GDM1 (cell line): ENCODE measurements at places on chromosomes 1 and 21.

GRCh38 chr1:226447932-226448665 is 40.2 kb upstream of the PARP1 start:
- DNase-seq: no peak

- DNase-seq: no peak
Measured at GRCh38 chr1:198939956-198940355, 301.1 kb downstream of the PTPRC start.

- DNase-seq: no peak
Measured at GRCh38 chr1:147560765-147561471, 19.6 kb downstream of the BCL9 start.

- DNase-seq: no peak
Measured at GRCh38 chr1:211703812-211704537, 28.6 kb upstream of the NEK2 start.

GRCh38 chr1:116852367-116852766 is 57.3 kb upstream of the PTGFRN start:
- DNase-seq: no peak

DNA sequence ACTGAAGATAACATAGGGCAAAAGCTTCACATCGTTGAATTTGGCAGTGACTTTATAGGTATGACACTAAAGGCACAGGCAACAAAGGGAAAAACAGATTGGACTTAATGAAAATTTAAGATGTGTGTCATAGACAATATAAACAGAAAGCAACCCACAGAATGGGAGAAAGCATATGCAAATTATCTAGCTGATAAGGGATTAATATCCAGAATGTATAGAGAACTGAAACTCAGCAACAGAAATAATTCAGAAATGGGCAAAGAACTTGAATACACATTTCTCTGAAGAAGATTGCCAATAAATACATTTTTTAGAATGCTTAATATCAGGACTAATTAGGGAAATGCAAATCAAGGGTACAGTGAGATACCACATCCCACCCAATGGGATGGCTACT is 55.2 kb upstream of the ANGPTL1 start:
- DNase-seq: no peak

- no peak for DNase-seq
Measured at GRCh38 chr1:75136195-75136815, 2.1 kb downstream of the LHX8 start.

DNA sequence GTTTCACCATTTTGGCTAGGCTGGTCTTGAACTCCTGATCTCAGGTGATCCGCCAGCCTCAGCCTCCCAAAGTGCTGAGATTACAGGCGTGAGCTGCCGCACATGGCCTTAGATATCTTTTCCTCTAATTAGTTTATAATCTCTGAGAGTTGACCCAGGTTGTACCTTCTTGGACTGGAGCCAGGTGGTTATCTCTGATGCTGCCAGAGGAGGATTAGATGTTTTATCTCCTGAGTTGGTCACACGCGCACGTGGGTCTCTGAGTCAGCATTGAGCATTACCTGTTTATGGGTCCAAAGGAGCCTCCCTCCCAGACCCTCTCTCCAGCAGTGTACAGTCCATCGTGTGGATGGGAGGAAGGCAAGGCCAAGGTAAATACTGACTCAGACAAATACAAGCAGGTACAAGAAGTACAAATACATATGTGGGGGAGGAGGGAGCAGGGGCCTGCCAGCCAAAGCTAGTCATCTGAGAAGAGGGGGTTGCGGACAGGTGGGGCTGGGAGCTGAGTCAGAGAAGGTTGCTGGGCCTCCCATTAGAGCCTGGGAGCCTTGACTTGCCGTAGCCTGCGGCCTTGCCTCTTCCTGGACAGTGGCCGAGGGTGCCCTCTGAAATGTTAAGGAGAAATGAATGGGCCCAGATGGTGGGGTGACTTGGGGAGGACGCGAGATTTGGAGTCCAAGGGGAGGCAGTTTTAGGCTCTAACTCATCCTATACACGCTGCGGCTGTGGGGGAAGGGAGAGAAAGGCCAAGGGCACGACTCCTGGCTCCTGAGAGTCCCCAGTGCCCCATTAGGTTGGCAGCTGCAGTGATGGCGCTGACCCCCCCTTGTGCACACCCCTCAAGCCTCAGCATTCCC is 13.1 kb downstream of the IL6R start:
- DNase-seq: no peak

- DNase-seq: no peak
Measured at GRCh38 chr1:64696879-64697278, 48.0 kb upstream of the RAVER2 start.

DNA sequence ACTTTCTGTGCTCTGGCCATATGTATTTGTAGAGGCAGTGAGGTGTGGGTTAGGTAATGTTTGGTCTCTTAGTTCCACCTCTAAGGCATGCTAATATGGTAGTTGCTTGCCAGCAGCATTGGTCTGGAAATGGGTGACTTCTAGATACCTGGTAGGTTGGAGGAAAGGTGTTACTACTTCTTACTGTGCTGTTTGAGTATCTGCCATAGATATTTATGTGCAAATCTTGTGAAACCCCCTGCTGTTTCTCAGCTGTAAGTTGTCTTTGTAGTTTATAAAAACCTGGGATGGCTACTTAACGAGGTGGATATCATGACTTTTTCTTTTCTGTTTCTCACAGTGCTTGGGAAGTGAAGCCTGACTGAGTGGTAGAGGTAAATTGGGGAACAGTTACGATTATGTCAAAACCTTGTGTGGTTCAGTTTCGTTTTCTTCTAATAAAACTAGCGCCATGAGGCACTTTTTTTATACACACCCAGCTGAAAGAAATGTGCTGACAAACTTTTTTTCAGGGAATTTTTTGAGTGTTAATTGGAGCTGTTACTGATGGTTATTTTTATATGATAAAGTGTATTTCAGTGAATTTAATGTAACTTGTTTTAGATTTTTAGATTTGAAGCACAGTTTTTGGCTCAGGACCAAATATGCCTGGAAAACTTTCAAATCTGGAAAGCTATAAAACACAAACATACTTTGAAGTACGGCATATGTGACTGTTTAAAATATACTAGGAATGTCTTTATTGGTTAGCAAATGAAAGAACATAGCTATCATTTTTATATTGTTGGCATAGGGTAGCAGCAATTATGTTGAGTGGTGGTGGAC is 42.1 kb downstream of the CAMSAP2 start:
- DNase-seq: no peak

DNA sequence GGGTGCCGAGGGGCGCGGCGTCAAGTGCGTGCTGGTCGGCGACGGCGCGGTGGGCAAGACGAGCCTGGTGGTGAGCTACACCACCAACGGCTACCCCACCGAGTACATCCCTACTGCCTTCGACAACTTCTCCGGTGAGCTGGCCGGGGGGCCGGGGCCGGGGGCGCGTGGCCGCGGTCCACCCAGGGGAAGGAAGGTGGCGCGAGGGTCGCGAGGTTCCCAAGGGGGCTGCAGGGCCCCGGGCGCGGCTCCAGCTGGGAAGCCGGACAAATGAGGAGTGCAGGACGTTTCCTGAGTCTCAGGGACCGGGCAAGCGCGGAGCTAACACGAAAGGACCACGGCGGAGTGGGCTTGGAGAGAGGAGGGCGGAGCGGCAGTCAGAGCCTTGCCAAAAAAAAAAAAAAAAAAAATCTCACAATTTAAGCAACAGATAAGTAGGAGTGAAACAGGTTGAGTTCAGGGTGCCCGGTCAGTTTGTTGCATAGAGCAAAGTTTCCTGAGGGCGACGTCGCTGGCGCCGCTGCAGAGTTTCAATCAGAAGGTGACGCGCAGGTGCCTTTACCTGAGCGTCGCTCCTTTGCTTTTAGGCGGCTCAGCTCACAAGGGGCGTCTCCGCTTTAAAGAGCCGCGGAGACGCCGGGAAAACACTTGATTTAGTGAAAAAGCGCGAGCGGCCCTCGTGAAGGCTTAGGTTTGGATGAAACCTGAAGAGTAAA is 750 bp downstream of the RHOU start:
- DNase-seq: no peak

DNA sequence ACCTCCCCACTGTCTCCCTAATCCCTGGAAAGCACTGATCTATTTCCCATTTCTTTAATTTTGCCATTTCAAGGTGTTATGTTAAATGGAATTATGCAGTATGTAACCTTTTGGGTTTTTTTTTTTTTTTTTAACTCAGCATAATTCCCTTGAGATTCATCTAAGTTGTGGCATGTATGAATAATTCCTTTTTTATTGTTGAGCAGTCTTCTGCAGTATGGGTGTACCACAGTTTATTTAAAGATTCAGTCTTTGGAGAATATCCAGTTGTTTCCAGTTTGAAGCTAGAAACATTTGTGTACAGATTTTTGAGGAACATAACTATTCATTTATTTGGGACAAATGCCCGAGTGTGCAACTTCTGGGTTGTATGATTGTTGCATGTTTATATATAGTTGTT is 162.2 kb upstream of the FAM78B start:
- DNase-seq: no peak

DNA sequence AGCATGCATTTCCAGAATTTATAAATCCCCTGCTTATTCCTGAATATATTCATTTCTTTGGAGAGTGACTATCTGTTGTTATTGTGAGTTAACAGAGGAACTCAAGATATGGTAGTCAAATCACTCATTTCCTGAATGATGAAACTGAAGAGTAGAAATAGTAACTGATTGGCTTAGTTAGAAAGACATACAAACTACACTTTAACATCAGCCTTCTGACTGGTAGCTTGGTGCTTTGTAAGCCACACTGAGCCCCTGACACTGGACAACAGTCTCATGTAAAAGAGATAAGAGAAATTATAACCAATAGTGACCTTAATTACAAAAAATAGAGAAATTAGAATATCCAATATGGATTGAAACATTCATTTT is 4.8 kb downstream of the GBP7 start:
- DNase-seq: no peak

- no peak for DNase-seq
Measured at GRCh38 chr1:205495237-205495823, 9.1 kb upstream of the CDK18 start.

GRCh38 chr1:164562061-164562460 is 3.1 kb downstream of the PBX1 start:
- DNase-seq: no peak

GRCh38 chr1:214563881-214564280 is 12.5 kb upstream of the PTPN14 start:
- DNase-seq: no peak

DNA sequence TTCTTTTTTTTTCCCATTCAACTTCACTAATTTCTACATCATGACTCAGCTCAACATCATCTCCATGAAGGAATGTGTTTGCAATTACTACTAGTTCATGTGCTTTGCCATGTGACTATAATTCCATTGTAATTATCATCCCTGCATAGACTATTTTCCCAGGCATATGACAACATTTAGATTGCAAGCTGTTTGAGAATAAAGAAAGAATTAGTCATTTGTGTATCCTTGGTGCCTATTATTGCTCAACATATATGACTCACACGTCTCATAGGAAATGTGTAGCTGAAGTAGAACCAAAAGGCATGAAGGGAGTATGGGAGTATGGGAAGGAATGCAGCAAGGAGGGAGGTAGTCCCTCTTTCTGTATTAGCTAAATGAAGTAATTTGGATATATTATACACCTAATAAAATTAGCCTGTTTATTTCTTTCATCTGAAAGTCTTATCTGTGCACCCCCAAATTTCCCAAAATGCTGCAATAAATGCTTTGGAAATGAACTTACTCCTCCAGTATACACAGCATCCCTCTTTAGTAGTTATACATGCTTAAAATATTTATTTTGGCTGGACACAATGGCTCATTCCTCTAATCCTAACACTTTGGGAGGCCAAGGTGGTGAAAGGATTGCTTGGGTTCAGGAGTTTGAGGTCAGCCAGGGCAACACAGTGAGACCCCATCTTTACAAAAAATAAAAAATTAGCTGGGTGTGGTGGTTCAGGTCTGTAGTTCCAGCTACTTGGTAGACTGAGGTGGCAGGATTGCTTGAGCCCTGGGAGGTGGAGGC is 316.9 kb upstream of the ADGRL4 start:
- DNase-seq: no peak

GRCh38 chr1:93033029-93033428 is 46.1 kb upstream of the MTF2 start:
- no peak for DNase-seq

- DNase-seq: no peak
Measured at GRCh38 chr1:9466780-9467758, 72.2 kb upstream of the SLC25A33 start.

- no peak for DNase-seq
Measured at GRCh38 chr1:177077734-177078499, 86.6 kb downstream of the ASTN1 start.

DNA sequence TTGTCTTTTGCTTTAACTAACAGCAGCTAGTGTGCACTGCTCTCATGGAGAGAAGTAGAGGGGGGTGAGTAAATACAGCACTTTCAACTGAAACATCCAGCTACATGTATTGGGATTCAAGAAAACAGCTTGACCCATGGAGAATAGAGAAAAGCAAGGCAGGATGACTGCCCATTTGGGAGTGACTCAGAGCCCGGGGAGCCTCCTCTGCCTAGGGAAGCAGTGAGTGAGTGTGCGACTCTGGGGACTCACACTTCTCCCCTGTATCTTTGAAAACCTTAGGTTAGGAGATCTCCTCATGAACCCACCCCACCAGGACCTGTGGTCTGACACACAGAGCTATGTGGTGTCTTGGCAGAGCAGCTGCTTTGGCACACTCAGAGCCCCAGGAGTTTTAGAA is 82.0 kb upstream of the PTGFR start:
- no peak for DNase-seq
